ENCODE measurements at places on chromosomes 7 and 10. TPM values are rescaled to one million over a fixed set of nuclear protein-coding genes. Genes with fewer than 3 reads are reported as not detected.

- H3K4me1 ChIP-seq: no peaks in the 10 kb centered on the region
- DNase-seq: no peak
- H3K4me3 ChIP-seq: no peak overlapping the region
Observed at GRCh38 chr10:116241085-116241484, 31.9 kb downstream of the GFRA1 start.

- H3K27ac ChIP-seq: no peak overlapping the region
- H3K27me3 ChIP-seq: no peaks in the 10 kb centered on the region
- no peaks in the 10 kb centered on the region for H3K36me3 ChIP-seq
- DNase-seq: no peak
- H3K4me1 ChIP-seq: no peaks in the 10 kb centered on the region
- no peak overlapping the region for H3K4me3 ChIP-seq
Observed at GRCh38 chr7:71323726-71324125, 191.8 kb downstream of the GALNT17 start.

DNA sequence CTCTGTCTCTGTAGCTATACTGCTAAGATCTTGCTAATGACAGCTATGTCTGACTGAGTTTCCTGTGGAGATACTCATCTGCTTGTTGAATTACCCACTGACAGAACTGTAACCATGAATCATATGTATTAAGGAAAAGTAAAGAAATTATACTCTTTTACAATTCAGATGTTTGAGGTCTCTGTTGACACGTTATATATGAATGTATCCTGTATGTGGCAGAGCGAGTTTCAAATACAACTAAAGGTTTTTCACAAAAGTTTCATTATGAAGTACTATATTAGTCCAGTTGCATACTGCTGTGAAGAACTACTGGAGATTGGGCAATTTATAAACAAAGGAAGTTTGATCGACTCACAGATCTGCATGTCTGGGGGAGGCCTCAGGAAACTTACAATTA lies 232.5 kb downstream of the CDK14 start:
- peaks cover under 1% of the 10 kb centered on the region for H3K27me3 ChIP-seq
- H3K36me3 ChIP-seq: no peaks in the 10 kb centered on the region
- H3K4me1 ChIP-seq: no peaks in the 10 kb centered on the region
- H3K4me3 ChIP-seq: no peak overlapping the region
- DNase-seq: no peak

The TFAM gene
- total RNA-seq: 108 TPM

The PLA2G12B gene
- total RNA-seq: not detected

The ABCC2 gene
- 1.6 TPM for total RNA-seq

Measured in activated CD4-positive, alpha-beta T cell treated with anti-CD3 and anti-CD28 coated beads for 36 hours (primary cell).